GM03348 (cell line): ENCODE measurements at places on chromosomes 11 and 22.

DNA sequence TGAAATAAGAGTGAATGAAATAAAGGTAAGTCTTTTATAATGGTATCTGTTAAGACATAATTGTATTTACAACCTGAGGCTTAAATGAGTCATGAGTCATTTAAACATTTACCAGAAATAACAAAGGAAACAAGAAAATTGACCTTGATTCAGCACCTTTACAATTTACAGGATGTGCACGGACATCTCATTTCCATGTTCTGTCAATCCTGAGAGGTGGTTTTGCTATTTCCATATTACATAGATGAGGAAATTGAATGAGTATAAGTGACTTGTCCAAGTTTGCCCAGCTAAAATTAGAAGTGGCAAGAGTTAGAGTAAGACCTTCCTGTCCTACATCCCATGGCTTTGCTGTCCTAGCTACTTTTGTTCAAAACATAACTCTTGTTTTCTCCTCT is 89.1 kb downstream of the TRIM44 start:
- no peak for DNase-seq

GRCh38 chr11:128464878-128465450 is 122.4 kb downstream of the ETS1 start:
- no peak for DNase-seq

GRCh38 chr11:12817681-12818332 is 143.6 kb downstream of the TEAD1 start:
- no peak for DNase-seq

DNA sequence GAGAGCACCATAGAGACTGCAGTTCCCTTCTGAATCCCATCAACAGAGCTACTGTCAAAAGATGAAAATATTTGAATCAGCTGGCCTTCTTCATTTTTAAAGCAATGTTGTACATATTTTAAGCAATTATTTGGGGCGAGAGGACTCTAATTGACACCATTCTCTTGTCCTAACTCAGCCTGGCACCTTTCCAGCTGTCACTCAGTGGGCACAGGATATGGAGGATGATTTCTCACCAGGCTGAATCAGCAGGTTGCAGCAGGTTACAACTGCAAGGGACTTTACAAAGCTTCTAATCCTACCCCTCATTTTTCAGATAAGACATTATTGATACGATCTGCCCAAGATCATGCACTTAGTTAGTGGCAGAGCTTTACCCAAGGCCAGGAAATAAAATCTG is 11.9 kb upstream of the WT1 start:
- DNase-seq = no peak

DNA sequence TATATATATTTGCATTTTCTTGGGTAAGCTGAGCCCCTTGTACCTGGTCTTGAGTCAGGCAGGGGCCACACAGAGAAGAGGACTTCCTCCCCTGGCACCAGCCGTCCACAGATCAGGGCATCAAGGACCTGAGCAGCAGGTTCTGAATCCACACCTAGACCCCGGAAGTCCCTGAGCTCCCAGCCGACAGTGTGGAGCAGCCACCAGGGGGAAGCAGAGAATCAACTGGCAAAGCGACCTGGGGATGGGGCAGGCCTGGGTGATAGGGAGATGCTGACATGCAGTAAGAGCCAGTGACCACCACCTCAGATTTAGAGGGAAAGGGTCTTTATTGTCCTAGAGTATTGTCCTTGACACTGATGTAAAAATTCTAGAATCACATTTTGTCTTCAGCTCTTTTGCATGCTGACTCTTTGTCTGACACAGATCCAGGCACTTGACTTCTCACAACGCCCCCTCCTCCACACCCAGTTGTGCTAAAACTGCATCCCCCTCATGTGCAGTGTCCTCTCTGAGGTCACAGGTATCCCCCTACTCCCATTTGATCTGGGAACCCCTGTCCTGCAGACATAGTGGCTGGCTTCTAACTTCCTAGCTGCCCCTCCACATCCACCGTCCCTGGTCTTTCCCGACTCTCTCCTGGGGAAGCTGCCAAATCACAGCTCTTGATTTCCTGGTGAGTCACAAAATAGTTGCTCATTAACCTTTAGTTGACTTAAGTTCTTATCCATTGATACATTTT is 109.3 kb downstream of the GGTLC2 start:
- peak; percentile 63 for DNase-seq

GRCh38 chr11:20489948-20490347 is 102.4 kb downstream of the PRMT3 start:
- no peak for DNase-seq

GRCh38 chr11:67344264-67344663 is 9.1 kb downstream of the POLD4 start:
- no peak for DNase-seq

GRCh38 chr11:73530109-73530508 is 67.8 kb downstream of the FAM168A start:
- no peak for DNase-seq

- no peak for DNase-seq
Observed at GRCh38 chr11:118156531-118157185, 4.0 kb upstream of the SCN4B start.

- no peak for DNase-seq
Observed at GRCh38 chr22:38108561-38109319, 1.7 kb downstream of the BAIAP2L2 start.

DNA sequence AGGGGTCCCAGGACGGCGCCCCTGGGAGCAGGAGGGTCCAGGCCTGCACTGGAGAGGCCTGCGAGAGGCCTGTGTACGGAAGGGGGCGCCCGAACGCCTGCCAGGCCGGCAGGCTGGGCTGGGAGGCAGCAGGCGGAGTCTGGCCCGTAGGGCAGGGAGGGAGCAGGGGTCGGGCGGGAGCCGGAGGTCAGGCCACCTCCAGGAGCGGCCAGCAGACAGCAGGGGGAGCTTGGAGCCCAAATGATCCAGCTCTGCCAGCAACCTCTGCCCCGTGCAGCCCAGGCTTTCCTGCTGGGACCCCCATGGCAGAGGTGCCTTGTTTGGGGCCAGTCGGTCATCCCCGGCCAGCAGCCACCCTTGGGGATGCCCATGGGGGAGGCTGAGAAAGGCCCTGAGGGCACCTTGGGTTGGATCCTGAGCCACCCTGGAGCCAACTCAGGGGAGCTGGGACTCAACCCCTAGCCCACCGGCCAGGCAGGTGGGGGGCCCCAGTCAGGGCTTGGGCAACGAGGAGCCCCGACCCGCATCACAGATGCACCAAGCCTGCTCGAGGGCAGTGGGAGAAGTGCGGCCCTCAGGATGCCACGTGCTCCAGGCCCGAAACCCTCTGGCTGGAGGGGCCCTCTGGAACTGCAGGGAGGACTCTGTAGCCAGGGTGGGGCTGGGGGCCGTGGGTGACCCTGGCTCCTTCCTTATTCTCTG is 9.6 kb upstream of the SYT8 start:
- no peak for DNase-seq

GRCh38 chr11:128532016-128532571 is 55.3 kb downstream of the ETS1 start:
- DNase-seq = no peak

GRCh38 chr11:11250470-11250869 is 102.6 kb downstream of the CSNK2A3 start:
- DNase-seq = no peak

DNA sequence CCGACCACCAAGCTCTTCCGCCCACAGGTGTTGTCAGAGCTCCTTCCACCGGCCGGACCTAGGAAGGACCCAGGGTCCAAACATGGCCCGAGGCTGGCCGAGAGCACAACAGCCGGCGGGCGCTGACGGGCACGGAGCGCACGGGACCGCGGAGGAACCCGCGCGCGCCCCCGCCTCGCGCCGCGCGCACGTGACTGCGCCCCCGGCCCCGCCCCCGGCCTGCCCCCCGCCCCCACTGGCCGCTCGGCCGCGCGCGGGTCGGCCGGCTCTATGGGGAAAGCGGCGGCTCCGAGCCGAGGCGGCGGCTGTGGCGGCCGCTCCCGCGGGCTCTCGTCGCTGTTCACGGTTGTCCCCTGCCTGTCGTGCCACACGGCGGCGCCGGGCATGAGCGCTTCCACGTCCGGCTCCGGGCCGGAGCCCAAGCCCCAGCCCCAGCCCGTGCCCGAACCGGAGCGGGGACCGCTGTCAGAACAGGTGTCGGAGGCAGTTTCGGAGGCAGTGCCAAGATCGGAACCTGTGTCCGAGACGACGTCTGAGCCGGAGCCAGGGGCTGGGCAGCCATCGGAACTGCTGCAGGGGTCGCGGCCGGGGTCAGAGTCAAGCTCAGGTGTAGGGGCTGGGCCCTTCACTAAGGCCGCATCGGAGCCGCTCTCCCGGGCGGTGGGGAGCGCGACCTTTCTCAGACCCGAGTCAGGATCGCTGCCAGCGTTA is at the start of gene OSBP2:
Gene OSBP2 (plus strand): TSS at position 235 of the 711 bp plus-strand sequence. CDS start 36 bp downstream, at position 271.
- peak; percentile 71 for DNase-seq

GRCh38 chr11:3981084-3981633 is 113.4 kb upstream of the RRM1 start:
- DNase-seq = no peak

DNA sequence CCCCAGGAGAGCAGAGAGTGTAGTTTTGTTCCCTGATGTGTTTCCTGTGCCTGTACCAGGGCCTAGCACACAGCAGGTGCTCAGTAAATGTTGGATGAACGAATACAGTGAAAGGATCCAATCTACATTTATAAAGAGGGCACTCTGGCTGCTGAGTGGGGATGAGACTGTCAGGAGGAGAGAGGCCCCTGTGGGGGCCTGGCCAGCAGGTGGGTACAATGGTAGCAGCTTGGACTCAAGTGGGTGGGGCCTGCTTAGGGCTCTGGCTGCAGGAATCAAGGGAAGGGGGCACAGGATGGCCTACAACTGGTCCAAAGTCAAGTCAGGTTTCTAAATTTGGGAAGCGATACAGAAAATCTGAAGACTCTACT is 156.6 kb upstream of the GRK3 start:
- no peak for DNase-seq

GRCh38 chr11:76664578-76665061 is 5.9 kb downstream of the LRRC32 start:
- DNase-seq = no peak

DNA sequence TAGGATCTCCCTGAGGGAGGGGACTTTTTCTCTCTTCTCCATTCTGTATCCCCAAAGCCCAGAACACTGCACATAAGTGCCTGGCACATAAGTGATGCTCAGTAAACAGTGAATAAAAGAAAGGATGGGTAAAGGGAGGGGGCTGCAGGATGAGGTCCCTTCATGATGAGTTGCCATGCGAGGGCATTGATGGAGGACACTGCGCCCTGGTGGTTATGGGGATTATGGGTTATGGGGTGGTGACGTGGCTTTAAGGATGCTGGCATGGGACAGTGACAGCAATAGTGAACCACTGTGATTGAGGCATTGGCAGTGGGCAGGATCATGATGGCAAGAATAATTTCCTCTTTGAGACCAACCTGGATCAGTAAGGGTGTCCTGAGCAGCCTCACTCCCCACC is 43.9 kb upstream of the LRRC32 start:
- no peak for DNase-seq
